ENCODE measurements at places on chromosomes 7 and 10.
A peak's percentile ranks its signal among the peaks of the same experiment; 100 is the strongest.

GRCh38 chr7:131425992-131426391, 98.3 kb downstream of the MKLN1 start:
- no peak for DNase-seq

GRCh38 chr10:80524190-80524909, 13.4 kb upstream of the SH2D4B start:
- DNase-seq = no peak

DNA sequence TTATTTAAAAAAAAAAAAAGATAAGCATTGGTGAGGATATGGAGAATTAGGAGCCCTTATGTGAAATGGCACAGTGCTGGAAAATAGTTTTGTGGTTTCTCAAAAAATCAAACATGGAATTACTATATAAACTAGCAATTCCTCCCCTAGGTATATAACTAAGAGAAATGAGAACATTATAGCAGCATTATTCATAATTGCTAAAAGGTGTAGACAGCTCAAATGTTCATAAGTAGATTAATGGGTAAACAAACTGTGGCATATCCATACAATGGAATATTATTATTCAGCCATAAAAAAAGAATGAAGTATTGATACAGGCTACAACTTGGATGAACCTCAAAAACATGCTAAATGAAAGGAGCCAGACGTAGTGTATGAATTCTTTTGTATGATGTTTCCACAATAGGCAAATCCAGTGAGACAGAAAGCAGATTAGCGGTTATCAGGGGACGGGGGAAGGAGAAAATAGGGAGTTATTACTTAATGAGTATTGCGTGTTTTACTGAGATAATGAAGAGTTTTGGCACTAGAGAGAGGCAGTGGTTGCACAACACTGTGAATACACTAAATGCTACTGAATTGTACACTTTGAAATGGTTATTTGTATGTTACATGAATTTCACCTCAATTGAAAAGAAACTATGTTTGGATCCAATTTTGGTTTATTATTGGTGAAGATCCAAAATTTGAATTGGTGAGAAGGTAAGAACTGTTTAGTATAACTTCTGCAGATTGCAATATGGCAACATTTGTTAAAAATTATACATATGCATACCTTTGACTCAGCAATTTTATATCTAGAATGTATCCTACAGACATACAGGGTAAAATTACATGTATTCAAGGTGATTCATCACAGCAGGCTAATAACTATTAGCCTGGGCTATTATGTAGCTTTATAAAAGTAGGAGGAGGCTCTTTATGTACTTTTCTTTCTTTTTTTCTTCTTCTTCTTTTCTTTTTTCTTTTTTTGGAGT, 69.7 kb downstream of the VCL start:
- no peak for DNase-seq

- DNase-seq = no peak
Measured at GRCh38 chr10:71046747-71047146, 158.4 kb upstream of the PCBD1 start.

DNA sequence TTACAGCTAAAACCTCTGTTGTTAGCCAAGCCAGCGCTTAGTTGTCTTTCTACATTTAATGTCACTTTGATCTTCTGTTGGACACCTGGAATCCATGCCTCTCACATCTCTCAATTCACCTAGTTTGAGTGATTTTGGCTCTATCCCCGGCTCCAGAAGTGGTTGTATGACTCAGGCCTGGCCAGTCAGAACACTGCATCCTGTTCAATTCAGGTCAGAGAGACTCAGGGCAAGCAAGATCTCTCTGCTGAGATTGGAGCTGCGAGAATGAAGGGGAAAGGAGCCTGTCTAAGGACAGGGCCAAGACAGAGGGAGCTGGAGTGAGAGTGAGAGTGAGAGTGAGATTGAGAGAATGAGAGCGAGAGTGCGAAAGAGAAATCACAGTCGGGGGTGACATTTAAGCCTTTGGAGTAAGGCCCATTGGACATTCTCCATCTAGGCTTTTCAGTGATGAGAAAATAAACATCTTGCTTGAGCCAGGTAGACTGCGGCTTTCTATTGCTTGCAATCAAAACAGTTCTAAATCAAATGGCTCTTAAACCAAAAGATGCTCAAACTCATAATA, 83.3 kb upstream of the DYNC1I1 start:
- DNase-seq = no peak

DNA sequence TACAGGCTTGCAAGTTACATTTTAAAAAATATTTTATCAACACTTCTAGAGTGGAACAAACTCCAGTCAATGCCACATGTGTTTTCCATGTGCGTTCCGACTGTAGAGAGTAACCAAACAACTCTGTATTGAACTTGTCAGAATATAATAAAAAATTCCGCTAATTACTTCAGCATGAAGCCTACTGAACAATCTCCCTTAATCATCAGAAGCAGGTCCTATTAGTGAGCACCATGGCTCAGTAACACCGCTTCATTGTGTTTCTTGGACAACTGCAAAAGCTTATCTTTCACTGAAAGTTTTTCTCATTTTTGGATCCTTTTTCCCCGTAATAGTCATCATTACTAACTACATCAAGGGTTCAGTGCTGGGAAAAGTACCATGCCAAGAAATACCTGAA, 117.0 kb downstream of the MKX start:
- DNase-seq = no peak

DNA sequence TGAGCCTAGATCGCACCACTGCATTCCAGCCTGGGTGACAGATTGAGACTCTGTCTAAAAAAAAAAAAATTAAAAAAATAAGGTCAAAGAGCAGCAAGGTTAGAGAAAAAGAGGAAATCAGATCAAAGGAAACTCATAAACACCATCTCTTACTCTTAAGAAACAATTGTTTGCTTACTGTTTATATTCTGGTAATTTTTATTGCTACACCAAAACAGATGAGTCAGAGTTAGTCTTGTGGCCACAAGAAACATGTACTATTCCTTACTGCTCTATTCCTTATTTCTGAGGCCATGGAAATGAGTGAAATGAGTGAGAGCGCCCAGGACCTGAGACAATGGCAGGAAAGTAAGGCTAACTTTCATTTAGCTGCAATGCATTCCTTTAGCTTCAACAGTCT, 387.3 kb downstream of the HPSE2 start:
- no peak for DNase-seq

DNA sequence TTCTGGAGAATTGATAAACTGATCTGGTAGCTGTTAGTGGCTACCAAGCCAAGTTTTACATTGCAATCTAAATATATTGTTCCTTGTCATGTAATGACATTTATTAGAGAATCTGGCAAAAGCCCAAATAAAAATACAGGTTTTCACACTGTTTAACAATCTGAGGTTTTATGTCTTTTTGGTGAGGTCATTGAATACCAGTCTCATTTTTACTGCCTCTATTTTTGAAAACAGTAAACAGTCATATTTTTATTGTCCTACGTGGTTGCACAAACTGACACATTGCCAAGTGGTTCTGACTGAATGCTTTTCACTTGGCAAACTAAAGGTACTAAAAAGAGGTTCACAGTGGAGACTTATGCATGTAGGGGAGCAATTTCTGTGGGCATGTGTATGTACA, 157.5 kb downstream of the PRKG1 start:
- no peak for DNase-seq

DNA sequence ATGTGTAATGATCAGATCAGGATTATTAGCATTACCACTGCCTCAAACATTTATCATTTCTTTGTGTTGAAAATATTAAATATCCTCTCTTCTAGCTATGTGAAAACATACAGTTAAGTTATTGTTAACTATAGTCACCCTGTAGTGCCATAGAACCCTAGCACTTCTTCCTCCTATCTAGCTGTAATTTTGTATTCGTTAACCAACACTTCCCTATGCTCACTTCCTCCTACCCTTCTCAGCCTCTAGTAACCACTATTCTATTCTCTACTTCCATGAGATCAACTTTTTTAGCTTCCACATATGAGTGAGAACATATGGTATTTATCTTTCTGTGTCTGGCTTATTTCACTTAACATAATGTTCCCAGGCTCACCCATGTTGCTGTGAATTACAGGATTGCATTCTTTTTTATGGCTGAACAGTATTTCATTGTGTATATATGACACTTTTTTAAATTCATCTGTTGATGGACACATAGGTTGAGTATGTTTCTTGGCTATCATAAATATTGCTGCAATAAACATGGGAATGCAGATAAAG, 132.7 kb upstream of the RHOBTB1 start:
- DNase-seq = no peak

- DNase-seq = peak; percentile 75
Measured at GRCh38 chr10:80168679-80169380, 36.3 kb downstream of the PLAC9 start.

- no peak for DNase-seq
Measured at GRCh38 chr7:162632-163297, 29.6 kb upstream of the FAM20C start.

DNA sequence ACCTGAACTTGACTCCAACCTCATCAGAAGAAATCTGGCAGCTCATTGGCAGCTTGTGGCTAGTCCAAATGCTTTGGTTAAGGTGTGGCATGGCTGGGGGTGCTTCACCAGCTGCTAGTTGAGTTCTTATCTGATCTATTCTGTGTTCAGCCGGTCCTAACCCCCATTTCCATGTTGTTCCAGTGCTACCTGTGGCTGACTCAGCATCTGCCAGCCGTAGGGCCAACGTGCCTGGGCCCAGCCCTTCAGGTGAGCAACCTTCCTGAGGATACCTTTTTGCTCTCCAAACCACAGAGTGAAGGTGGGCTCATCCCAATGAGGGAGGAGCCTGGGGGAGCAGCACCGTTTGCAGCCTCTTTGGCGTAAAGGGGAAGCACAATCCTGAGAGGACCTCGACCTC, 46.8 kb upstream of the C10orf120 start:
- no peak for DNase-seq

DNA sequence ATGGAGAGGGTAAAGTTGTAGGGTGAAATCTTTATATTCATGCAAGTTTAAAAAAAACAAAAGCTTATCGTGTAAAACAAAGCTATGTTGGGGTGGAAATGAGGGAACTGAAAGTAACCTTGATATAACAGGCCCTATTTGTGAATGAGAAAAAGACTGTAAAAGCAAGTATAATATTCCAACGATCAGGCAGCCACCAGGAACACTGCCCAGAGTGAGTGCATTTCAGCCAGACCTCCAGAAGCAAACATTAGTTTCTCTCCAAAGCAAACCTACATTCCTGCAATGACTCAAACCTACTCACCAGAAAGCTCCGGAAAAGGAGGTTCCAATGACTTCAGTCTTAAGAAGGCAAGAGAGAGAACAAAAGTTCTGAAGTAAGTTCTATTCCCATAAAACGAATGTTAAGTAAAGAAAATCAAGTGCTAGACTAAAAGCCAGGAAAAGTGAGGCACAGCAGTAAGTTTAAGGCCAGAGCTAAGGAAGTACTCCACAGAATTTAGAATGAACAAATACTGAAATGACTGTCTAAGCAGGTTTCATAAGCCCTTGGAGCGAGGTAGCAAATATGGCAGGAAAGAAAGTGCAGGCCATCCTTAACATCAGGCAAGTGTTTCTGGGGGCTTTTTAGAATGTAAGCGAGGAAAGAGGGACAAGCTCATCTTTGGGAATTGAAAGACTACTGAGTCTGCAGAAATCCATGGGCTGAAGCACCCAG, 493.1 kb downstream of the XPNPEP1 start:
- no peak for DNase-seq

- DNase-seq = no peak
Measured at GRCh38 chr10:29578457-29578856, 56.3 kb downstream of the SVIL start.
